ENCODE measurements at places on chromosomes 1 and 21.

DNA sequence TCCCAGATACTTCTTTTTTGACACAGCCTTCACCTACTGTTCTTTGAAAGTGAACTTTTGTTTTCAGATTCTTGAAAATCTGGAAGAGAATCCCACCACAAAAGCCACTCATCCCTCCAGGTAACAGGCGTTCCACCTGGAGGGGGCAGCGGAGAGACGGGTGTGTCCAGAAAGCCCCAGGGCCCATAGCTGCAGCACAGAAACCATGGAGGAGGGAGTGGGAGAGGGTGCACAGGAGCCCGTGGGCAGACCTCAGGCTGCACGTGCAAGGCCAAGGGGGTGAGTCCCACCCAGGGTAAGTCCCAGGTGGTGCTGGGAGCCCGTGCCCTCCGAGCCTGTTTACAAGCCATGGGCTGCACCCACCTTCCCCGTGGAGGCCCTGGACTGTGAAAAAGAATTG, 86.5 kb downstream of the PSMG1 start:
- DNase-seq, result no peak

DNA sequence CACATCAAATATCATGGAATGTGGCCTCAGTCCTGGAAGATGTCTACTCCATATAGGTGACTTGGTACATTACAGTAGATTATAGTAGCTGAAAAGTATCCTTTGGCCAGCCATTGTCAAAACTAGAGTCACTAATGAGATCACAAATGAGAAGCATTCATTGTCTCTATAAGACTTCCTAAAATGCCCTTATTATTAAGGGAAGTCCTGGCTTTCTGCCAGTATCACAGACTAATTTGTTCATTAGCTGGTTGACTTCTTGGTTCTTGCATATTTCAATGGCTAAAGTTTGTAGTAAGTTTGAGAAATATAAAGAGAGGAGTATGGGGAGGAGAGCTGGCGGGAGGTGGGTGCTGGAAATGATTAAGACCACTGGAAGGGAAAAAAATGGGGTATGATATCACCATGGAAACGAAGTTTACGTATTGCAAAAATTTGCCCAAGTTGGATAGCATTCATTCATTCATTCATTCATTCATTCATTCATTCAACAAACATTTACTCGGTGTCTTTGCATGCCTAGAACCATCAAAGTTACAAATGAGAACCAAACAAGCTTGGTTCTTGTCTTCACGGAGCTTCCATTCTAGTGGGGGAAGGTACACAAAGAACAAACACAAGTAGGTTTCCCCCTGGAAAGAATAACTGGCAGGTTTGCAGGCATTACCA, 11.7 kb upstream of the B3GALNT2 start:
- DNase-seq, result no peak

DNA sequence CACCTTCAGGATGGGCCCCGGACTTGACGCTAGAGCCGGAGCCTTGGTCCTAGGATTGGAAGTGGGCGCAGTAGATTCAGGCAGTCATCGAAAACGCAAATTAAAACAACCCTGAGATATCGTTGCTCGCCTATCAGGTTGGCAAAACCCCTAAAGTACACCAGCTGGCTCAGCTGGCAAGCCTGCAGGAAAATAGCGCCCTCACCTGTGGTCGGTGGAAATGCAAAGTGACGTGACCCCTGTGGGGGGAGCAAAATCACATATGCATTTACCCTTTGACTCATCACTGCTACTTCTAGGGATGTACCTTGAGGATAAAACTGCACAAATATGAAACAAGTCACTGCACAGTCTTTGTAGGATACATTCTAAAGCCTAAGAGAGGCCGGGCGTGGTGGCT, 170.3 kb upstream of the TMEM51 start:
- DNase-seq, result peak; percentile 3

GRCh38 chr1:25006770-25007169, 76.7 kb upstream of the RUNX3 start:
- DNase-seq, result no peak

DNA sequence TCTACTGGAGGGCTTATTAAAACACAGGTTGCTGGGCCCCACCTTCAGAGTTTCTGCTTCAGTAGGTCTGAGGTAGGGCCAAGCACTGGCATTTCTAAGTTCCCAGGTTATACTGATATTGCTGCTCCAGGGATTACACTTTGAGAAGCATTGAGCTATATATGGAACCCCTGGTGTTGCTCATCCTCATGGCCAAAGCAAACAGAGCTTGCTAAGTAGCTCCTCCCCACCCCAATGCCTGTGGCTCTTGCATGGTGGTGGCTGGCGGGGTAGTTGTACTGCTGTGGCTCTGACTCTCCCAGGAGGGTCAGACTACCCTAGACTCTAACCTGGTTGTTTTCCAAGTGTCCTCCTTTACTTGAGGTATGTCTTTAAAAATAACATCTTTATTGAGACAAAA, 143.6 kb downstream of the SPATA46 start:
- no peak for DNase-seq
